Mononuclear cell (primary cell): ENCODE measurements at places on chromosomes 5 and 9. TPM values are rescaled to one million over a fixed set of nuclear protein-coding genes. Genes with fewer than 3 reads are reported as not detected.

Gene MAMDC4
- total RNA-seq = 0.52 TPM

Gene MYOZ3
- not detected for total RNA-seq

Gene TRPM6
- 0.31 TPM for total RNA-seq

Gene CAAP1
- 25.5 TPM for total RNA-seq

Gene INSL4
- not detected for total RNA-seq

Gene LNPEP
- 119 TPM for total RNA-seq

Gene NDFIP1
- 195 TPM for total RNA-seq

Gene CERCAM
- total RNA-seq = 1.8 TPM

Gene GPR21
- 3.1 TPM for total RNA-seq
